Amygdala (tissue), 56 donors: ENCODE measurements at places on chromosomes 4 and X.

- no peak for DNase-seq
Measured at GRCh38 chr4:16450724-16451123, 224.5 kb upstream of the TAPT1 start.

- no peak for DNase-seq
Measured at GRCh38 chr4:167032871-167033270, 201.4 kb downstream of the SPOCK3 start.

DNA sequence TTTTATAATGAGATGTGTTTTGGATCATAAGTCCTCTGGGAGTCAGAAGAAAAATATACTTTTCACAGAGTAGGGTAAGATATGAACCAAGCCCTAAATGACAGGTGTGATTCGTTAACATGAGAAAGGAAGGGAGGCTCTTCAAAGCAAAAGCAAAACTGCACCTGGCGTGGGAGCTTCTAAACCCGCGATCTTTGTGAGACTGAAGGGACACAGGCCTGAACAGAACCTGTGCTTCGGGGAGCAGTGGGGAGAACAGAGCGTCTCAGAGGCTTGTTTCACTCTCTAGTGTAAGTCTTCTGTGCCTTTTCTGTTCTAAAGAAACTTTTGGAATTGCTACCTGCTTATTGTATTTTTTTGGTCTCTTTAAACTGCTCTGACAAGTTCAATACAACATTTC lies 30.2 kb upstream of the CYP4V2 start:
- DNase-seq = no peak

DNA sequence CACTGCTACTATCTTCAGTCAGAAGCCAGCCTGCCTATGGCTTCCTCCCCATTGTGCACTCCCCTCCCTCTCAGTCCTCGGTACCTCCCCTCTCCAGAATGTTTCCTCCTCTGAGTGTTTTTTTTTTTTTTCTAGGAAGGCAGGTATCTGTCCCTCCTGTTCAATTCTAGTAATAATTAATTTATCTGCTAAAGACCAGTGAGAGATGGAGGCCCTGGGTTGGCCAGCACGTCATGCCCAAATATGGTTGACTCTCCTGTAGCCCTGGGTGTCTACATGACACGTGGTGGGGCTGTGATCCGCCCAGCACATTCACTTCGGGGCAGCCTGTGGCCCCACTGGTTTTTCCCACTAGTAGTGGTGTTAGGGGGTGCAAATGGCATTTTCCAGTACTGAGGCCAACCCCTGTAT lies 1.8 kb downstream of the FLNA start:
- no peak for DNase-seq

DNA sequence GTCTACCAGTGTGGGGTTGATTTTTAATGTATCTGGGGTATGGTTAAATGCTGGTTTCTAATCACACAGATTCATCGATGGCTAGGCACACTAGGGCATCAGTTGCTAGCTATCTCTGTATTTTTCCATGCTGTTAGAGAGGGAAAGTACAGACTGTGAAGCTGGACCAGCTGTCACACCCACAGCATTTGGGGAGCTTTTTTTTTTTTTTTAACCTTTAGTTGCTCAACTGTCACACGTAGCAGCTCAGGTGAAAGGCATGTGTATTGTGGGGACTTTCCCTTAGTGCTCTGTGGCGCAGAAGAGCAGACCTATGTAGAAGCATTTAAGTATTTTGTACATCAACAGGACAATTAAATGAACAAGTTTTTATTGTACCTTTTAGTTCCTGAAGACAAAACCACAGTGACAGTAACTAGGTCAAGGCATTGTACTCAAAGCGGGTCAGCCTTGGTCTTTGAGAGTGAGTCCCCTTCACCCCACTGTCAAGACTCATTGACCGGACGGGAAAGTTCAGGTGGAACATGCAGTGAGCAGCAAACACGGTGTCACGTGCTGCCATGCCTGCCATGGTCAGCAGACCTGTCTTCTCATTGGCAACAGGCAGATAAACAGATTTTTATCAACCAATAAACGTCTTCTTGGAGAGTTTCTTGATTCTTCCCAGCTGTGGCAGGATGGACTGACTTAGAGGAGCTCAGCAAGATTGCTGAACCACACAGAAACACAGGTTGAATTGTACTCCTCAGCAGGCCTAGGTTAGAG lies 65.3 kb downstream of the CASP3 start:
- no peak for DNase-seq

DNA sequence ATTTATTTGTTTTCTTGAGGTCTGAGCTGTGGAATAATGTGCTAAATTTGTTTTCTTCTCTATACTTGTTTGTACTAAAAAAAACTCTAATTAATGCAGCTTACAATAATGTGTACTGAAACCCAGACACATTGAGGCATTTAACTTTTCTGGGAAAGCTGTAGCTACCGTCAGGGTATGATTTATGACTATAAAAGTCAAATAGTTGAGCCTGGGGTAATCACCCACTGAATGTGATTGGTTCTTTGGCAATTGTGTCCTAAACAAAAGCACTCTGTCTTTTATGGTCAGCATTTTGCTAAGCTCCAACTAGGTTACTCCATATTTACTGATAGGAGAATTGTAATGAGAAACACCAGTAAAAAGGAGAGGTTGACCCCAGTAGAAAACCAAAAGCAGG lies 65.9 kb upstream of the CBLL2 start:
- no peak for DNase-seq

GRCh38 chrX:139002319-139002718 lies 290.8 kb upstream of the FGF13 start:
- DNase-seq = no peak

DNA sequence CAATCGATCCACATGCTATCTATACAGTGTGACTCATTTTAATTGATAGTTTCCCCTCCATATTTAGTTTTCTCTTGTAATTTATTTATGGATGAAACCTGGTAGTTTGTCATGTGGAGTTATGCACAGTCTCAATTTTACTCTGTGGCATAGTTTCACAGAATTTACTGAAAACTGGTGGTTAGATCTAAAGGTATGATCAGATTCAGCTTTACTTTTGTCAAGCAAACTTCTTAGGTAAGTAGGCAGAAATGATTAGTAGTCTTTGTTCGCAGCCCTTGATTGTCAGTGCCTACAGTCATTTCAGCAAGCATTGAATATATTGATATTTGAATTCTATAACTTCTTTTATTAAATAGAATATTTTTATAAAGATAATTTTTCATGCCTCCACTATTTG lies 2.5 kb downstream of the ADD1 start:
- no peak for DNase-seq
